AG04449 (cell line): ENCODE measurements at places on chromosomes 5 and 9.

DNA sequence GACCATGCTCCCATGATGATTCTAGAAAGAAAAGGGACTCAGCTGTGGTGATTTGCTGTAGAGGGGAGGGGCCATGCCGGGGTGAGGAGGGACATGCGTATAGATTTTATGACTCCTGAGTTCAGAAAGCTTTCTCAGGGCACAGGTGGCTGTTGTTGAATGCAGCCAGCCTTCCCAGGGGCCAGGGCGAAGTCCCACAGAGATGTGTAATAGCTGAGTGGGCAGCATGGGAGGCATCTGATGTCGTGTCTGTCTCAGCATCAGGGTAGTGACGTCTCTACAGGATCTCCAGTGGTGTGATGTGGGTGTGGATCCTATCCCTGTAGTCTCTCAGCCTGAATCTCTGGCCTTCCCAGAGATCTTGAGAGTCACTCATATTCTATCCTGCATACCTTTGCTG, 7.8 kb upstream of the BOD1 start:
- DNase-seq: no peak

DNA sequence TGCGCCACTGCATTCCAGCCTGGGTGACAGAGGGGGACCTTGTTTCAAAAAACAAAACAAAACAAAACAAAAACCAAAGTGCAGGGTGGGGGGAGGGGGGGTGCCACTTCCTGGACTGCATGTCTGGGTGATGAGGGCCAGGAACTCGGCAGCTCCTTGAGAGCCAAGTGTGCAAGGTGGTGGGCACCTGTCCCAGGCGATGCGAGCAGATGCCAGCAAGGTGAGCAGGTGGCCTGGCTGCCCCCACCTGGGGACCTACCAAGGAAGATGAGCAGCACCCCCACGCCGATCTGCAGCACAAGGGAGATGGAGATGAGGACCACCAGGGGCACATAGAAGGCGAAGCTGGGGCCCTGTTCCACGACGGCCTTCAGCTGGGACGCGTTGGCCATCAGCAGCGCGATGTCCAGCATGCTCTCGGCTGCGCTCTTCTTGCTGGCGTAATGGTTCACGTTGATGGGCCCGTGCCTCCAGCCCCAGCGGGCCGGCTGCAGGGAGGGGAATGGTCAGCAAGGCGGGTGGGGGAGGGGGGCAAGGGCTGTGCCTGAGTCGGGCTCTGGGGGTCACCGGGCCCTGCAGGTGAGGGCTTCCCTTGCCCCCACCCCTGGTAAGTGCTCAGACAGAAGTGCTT, 7.8 kb downstream of the NINJ1 start:
- DNase-seq: no peak

DNA sequence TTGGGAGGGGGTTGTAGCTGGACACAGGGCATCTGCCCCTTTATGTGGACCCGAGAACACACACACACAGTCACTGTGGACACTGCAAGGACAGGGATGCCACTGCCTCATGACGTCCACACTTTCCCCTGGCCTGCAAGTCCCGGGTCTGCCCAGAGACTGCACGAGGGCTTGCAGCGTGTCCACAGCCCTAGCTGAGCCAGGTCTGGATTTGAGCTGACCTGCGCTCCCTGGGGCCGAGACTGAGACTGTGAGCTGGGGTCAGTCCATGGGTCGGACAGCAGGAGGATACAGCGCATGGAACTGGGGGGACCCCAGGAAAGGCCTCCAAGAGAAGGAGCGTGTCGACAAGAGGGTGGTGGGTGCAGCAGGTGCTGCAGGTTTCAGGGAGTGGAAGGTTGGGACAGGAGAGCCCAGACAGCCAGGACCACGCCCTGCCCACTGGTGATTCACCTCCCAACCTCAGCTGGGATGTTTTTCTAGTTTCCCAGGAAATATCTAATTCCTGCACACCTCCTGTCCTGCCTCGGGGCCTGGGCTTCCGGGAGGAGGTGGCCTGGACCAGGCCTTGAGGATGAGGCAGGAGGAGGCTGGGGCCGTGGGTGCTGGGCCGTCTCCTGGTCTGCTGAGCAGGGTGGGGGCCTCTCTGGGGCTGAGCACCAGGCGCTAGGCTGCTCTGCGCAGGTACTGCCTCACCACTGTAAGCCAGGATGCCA, 806 bp upstream of the RNF224 start:
- no peak for DNase-seq

DNA sequence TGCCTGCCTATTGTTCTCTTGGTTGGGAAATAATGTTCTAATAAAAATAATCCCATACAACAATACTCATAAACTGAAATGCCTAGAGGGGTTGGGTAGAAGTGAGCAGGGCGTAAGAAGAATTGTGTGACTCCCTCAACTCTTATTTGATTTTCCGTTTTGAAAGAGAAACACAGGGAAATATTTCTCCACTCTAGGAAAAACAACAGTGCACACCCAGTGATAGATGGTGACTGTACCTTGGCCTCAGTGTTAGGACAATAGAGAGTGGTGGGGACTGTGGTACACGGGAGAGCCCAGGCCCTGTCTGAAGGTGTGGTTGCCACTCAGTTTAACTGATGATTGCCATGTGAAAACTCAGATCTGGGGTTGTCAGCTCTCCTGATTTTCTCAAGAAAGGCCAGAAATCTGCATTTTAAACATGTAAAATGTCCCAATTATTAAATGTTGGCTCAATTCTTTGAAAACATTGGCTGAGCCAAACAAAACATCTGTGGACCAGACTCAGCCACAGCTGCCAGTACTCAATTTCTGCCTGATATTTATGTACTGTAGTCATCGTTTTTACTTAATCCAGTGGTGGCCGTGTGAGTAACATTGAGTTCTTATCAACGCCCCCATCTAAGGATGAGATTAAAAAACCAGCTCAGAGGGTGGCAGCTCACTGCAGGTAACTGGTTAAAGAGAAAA, 103.8 kb upstream of the ZNF618 start:
- DNase-seq: peak; percentile 9

DNA sequence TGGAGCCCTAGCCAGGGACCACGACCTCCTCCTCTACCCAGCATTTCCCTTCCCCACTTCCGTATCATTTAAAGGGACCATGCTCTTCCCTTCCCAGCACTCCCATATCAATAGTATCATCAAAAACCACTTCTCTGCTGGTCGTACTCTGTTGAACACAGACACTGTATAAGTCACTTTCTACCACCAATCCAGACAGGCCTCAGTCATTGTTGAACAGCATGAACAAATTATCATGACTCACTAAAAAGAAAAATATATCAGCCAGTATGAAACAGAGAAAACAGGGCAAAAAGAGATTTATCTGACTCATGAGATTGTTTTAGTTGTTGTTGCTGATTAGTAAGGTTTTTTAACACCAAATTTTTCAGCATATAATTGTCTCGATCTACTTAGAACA, 89.8 kb downstream of the CDKN2A start:
- peak; percentile 3 for DNase-seq

DNA sequence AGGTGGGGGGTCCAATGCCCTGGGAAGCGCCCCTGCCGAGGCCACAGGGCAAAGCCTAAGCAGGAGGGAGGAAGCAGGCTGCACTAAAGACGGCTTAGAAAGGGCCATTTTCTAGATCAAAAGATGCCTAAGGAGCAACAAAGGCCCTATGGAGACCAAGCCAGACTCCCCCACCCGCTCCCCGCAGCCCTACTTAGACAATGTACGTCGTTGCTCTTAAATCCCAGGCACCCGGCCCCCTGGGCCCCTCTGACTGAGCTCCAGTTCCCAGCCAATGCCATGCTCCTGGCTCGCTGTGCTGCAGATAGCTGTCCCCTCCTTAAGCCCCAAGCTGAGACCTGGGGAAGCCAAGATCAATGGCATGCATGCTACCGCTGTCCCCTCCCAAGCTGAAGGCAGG, 10.3 kb downstream of the IPPK start:
- no peak for DNase-seq

GRCh38 chr5:192691-192969, 1.3 kb downstream of the LRRC14B start:
- no peak for DNase-seq

GRCh38 chr9:132833550-132834121, 44.4 kb downstream of the AK8 start:
- DNase-seq: no peak

GRCh38 chr5:111439473-111440075, 72.8 kb downstream of the STARD4 start:
- no peak for DNase-seq

DNA sequence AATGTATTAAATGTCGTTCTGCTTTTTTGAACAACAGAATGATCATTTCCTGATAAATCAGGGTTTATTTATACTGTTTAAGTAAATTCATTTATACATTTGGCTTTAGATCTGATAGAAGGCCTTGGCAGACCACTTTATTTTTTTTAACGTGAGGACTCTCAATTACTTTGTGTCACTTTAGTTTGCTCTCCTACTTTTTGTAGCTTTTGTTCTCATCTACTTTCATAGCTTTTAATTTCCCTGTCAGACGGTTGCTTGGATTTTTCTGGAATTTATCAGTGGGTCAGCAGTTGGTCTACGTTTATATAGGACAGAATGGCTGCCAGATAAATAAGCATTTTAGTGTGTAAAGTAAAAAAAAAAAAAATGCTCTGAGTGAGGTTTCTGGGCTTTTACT, 902.3 kb upstream of the DMAC1 start:
- DNase-seq: no peak

DNA sequence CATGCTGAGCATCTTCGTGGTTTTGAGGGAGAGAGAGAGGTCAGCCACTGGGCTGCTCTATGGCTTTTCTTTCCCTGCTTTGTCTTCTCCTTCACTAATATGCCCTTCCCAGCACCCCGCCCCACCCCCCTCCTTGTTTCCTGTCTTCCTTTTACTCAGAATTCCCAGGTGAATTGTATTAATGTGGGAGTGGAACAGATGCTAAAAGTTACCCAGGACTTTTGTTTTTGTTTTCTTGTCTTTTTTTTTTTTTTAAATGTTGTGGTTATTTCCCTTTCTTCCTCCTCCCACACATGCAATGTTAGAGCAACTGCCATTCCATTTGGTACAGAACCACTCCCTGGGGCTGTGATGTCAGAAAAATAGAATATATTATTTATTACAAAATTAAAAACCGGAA, 442.7 kb upstream of the CD180 start:
- DNase-seq: no peak

GRCh38 chr5:14753292-14753691, 88.8 kb downstream of the OTULIN start:
- DNase-seq: no peak

GRCh38 chr5:180433032-180433422, 61.2 kb upstream of the CNOT6 start:
- DNase-seq: no peak

- no peak for DNase-seq
Observed at GRCh38 chr5:135269199-135269598, 129.8 kb downstream of the MACROH2A1 start.

GRCh38 chr5:180323941-180324600, 29.1 kb downstream of the GFPT2 start:
- peak; percentile 34 for DNase-seq

GRCh38 chr9:118306801-118307200, 602.6 kb downstream of the TLR4 start:
- no peak for DNase-seq

DNA sequence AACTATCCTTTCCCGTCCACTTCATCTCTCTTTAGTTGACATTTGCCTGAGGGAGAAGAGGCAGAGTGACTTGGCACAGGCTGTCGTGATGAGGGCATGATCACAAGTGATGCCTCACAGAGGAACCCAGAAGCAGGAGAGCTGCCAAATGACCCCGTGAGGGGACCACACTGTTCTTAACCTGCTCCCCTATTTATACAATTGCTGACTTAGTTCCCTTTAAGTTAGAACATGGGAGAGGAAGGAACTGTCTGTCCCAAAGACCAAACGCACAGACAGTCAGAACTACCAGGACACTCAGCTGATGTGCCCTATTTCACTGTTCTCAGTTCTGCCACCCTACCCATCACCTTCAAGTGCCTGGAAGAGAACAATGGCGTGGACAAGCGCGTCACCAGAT, 73.7 kb downstream of the SLC1A3 start:
- no peak for DNase-seq

DNA sequence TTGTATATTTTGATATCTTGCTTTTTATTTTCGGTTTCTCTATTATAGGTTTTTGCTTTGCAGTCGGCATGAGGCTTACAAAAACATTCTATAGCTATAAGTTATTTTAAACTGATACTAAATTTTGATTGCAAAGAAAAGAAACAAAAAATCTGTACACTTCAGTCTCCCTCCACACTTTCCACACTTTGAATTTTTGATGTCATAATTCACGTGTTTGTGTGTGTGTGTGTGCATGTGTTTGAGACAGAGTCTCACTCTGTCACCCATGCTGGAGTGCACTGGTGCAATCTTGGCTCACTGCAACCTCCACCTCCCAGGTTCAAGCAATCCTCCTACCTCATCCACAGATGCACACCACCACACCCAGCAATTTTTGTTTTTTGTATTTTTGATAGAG, 124.9 kb downstream of the MRPS30 start:
- DNase-seq: no peak
